ENCODE measurements at places on chromosomes 11 and 22.

DNA sequence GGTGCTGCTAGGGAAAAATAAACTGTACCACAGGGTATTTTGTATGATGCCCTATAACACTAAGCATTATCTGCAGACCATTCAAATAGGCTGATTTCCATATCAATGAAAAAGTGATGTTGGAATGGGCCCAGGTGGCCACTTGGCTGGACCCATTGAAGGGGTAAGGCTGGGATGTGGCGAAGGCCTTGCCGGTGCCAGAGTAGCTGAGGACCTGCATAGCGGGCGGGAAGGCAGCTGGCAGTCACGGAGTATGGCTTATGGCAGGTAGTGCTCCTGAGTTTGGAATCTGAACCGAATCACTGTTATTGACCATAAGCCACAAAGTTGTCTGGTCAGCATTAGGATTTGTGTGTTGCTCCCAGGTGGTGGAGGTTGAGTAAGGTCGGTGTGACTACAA, 131.0 kb downstream of the MICAL2 start:
- no peak for DNase-seq

- DNase-seq = no peak
These were observed 44.2 kb upstream of the ADSL start for GRCh38 chr22:40302149-40302548.

- DNase-seq = no peak
These were observed 23.3 kb upstream of the TMPRSS5 start for GRCh38 chr11:113729456-113729855.

- no peak for DNase-seq
These were observed 207.2 kb upstream of the TBCEL start for GRCh38 chr11:120816711-120817110.

DNA sequence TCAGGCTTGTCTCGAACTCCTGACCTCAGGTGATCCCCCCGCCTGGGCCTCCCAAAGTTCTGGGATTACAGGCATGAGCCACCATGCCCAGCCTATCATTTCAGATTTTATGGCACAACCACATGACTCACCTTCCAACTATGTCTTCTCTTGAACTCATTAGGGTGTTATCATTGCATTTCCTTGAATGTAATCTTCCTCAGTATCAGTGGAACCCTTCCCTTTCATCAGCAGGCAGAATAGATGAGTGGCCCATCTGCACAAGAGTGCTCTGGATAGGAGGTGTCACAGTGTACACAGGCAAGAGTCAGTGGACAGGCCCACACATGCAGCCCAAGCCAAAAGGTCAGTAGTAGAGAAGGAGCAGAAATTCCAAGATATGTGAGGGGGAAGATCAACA, 29.1 kb upstream of the AQP11 start:
- DNase-seq = peak; percentile 73

GRCh38 chr22:37904572-37905533, 1.2 kb upstream of the MICALL1 start:
- peak; percentile 91 for DNase-seq
